Fibroblast of lung (primary cell): ENCODE measurements at places on chromosomes 13 and 19.

GRCh38 chr13:35978607-35979316 lies 152.4 kb downstream of the DCLK1 start:
- DNase-seq, result peak; percentile 60

DNA sequence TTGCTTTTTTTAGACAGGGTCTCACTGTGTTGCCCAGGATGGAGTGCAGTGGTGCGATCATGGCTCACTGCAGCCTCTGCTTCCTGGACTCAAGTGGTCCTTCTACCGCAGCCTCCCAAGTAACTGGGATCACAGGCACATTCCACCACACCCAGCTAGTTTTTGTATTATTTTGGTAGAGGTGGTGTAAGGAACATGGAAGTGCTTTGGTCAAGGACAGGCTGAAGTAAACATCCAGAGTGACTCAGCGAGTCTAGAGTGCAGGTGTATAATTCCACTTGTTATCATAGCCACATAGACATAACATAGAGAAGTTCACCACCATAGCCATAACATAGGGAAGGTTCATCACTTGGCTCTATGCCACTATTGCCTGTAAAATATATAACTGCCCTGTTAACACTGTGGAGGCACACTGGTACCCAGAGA lies 98.6 kb downstream of the RBM26 start:
- no peak for DNase-seq

GRCh38 chr13:86563308-86563707 lies 764.1 kb upstream of the SLITRK6 start:
- peak; percentile 93 for DNase-seq

GRCh38 chr13:30332456-30333143 lies 25.2 kb upstream of the KATNAL1 start:
- DNase-seq, result no peak

DNA sequence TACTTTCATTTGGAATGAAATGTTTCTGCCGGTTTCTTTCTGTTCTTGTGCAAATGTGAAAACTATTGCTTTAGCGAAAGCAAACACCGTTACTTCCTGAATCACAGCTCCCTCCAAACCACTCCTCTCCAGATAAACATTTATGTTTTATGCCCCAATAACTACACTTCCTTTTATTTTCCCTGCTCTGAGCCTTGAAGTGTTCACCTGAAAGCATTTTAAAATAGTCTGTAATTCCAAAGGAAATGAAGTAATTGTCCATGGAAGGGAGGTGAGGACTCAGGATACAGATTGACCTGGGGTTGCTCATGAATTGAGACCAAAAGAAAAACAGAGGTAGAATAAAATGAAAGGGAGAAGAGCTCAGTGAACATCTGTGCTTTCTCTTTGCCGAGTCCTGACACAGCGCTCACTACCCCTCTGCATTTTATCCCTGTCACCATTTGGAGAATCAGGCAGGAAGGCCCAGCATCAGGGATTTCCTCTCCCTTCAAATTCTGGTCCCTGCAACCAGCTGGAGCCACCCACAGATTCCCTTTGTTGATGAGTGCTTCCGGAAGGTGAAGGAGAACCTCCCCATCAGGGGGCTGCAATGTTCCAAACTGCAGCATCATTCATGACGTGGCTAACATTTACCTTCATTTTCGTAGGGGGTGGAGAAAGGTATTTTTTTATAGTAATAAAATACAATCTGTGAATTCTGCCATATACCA lies 171.9 kb downstream of the ITGBL1 start:
- DNase-seq, result peak; percentile 51

GRCh38 chr13:105798541-105798940 lies 736.9 kb downstream of the EFNB2 start:
- DNase-seq, result no peak

GRCh38 chr13:44104197-44104490 lies 224.4 kb downstream of the LACC1 start:
- DNase-seq, result no peak

- peak; percentile 1 for DNase-seq
Observed at GRCh38 chr13:83100237-83100636, 782.0 kb downstream of the SLITRK1 start.

DNA sequence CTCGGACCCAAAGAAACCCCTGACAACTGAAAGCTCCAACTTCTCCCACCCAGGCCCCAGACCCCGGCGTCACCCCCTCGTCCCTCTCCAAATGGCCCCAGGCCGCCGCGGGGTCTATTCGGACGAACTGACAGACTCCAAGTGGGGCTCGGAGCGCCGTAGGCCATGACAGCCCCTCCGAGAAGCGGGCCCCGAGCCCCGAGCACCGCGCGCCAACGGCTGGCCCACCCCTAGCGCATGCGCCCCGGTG lies 360 bp downstream of the DDX39A start:
- no peak for DNase-seq

DNA sequence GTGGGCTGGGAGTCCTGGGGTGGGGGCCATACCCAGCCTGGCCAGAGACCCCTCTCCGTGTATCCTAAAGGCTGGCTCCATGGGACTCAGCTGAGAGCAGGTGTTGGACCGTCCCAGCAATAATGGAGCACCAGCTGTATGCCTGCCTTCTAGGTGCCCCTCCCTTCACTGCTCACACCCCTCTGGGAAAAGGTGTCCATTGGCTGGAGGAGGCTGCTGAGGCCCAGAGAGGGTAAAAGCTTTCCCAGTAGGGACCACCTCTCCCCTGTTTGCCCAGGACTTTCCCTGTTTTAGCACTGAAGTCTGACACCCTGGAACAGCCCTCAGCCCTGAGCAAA lies 3.3 kb upstream of the RAX2 start:
- no peak for DNase-seq

- DNase-seq, result no peak
Observed at GRCh38 chr19:48295458-48295857, 25.6 kb downstream of the ZNF114 start.

DNA sequence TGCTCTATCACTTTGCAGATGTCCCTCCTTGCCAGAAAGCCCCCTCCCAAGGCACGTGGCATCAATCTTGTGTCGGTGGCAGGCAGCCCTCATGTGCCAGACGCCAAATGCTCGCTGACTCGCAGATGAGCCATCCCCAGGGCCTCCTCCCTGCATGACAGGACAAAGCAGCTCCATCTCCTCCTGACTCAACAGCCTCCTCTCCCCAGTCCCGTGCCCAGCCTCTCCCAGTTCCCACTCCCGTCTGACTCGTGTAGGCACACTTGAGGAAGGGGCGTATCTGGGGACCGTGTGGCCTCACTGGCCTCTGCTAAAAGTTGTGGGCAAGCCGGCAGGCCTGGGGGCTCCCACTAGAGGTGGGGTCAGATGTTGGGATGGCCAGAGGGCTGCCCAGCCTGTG lies 133.6 kb downstream of the STK24 start:
- DNase-seq, result peak; percentile 76

GRCh38 chr13:46595136-46595884 lies 42.3 kb downstream of the LRCH1 start:
- no peak for DNase-seq

GRCh38 chr13:50359041-50359367 lies 343.8 kb downstream of the KCNRG start:
- DNase-seq, result no peak

DNA sequence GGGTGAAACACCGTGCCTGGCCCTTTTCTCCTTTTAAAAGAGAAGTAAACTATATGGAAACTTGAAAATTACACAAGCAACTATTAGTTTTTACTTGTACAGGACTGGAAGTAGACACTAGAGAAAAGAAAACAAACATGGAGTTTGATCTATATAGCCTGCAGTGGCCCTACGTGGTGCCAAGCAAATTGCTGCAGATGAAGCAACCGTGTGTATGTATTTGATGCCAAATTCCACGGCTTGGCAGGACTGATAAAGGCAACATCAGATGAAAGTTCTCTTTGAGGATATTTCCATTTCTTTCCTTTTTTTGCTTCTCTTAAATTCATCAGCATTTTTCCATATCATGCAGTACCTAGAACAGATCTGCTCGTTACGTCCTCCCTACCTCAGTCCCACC lies 49.8 kb downstream of the ATP8A2 start:
- DNase-seq, result no peak

DNA sequence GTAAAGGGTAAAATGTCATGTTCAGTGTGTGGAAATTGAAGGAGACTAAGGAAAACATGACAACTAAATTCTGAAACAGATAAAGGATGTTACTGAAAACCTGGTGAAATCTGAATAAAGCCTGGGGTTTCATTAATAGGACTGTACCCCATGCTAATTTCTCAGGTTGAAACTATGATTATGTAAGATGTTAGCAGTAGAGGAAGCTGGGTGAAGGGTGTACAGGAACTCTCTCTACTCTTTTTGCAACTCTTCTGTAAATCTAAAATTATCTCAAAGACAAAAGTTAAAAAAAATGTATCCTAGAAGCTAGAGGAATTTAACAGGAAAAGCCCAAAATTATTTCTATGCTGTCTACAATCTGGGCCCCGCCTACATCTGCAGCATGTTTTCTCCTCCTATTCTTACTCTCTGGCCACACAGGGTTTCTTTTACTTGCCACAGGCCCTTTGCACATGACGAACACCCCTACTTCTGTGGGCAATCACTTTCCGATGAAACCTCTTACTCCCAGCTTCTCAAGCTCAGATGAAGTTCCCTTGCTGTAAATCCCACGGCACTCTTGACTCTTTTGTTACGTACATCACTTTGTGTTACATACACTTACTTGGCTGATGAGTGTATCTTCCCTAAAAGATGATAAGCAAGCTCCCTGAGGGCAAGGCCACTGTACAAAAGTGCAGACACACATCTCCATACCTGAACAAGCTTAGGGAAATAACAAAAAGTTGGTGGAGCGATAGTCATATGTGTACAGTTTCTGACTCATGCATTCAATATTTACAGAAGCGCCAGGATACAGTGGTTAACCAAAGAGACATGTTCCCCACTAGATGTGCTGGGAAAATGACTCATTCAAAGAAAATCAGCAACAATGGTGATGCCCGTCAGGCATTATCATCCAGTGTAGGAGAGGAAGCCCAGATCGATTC lies 32.6 kb downstream of the RUBCNL start:
- peak; percentile 91 for DNase-seq

DNA sequence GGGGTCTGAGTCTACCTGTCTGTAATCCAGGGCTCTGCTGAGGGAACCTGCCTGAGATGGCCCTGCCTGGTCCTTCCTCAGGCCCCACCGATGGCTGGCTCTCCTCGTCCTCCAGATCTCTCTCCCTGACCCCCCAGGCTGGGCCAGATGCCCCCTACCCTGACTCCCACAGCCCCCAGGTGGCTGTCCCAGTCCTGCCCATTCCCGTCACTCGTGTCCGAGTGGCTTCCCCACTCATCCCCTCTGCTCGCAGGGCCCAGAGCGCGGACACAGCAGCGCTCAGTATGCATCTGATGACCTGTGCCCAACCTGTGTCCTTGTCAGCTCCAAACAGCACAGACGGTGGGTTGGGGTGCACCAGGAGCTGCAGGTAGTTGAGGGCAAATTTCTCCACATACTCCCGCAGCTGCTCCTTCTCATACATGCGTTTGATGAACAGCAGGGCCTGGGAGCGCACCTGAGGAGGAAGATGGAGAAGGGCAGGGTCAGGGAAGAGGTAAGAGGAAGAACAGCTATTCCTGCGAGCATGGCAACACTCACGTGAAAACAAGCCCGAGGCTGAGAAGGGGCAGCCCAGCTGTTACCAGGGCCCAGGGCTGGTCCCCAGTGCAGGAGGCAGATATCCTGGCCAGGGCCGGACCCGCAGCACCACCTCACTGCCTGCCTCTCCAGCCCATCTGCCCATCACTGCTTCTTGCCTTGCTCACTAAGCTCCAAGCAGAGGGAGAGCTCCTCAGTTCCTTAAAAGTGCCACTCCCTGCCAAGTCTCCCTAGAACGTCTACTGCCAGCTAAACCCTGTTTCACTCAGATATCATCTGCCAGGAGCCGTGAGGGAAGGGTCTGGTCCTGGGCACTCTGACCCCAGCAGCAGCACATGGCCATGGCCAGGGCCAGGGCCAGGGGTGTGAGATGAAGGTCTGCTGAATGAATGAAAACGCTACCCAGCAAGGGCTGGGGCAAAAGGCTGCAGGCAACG lies 11.1 kb upstream of the RSPH6A start:
- DNase-seq, result no peak

- no peak for DNase-seq
Observed at GRCh38 chr13:32267836-32268439, 47.2 kb downstream of the ZAR1L start.

GRCh38 chr19:49442771-49443365 lies 1.5 kb upstream of the SLC17A7 start:
- DNase-seq, result peak; percentile 68

- no peak for DNase-seq
Observed at GRCh38 chr19:18223860-18224524, 2.2 kb downstream of the PDE4C start.

DNA sequence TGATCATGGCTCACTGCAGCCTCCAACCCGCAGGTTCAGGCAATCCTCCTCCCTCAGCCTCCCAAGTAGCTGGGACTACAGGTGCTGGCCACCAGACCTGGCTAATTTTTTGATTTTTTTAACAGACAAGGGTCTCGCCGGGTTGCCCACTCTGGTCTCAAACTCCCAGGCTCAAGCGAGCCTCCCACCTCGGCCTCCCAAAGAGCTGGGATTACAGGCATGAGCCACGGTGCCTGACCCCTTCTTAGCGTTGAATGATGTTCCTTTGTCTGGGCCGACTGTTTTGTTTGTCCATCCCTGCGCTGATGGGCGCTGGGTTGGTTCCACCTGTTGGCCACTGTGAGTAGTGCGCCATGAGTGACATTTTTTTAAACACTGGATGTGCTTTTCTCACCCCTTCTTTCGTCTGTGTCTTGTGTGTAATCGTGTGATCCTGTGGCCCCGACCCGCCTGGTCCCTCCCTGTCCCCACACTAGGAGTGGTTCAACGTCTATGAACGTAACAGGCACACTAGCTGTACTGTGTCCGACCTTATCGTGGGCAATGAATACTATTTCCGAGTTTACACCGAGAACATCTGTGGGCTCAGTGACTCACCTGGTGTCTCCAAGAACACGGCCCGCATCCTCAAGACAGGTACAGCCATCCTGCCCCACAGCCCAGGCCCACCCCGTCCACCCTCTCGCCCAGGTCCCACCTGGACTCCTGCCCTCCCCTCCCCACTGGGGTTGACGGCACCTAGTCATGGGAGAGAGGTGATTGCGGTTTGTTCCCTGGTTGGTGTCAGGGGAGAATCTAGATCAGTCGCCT lies 15.0 kb upstream of the EMC10 start:
- peak; percentile 49 for DNase-seq

DNA sequence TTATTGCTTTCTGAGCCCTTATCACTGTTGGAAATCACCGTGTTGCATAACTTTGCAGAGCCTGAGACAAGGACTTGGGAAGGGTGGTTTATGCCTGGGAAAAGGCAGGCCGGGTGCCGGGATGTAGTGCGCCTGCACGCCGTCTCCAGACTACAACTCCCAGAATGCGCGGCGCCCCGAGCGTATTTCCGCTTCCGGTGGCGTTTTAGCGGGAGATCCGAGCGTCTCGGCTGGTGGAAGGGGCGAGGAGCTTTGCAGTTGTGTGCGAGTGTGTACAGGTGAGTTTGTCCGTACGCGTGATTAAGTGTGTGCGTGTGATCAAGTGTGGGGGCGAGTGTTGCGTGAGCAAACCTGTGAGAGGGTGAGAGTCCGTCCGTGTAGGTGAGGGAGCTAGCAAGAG lies 75.4 kb downstream of the PEG3 start:
- DNase-seq, result peak; percentile 9

- DNase-seq, result no peak
Observed at GRCh38 chr19:13604902-13605586, 98.8 kb upstream of the CACNA1A start.
